ENCODE measurements at places on chromosomes 6 and 20.

- DNase-seq, result no peak
Measured at GRCh38 chr6:122648726-122649125, 38.5 kb downstream of the PKIB start.

GRCh38 chr6:88704980-88705379, 258.4 kb downstream of the RNGTT start:
- DNase-seq, result no peak

DNA sequence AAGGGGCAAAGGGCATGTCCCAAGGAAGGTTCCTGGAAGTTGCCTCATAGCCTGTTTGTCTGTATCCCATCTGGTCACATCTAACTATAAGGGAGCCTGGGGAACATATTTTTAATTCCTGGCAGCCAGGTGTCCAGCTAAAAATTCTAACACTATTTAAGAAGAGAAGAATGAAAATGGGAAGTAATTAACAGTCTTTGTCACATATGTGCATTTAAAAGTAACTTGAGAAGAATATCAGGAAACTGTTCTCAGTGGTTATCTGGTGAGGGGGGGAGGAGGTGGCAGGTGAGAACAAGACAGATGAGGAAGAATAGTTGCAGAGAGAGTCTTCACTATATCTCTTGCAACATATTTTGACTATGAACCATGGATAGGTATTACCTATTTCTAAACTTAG, 75.5 kb upstream of the ELOVL5 start:
- no peak for DNase-seq

- no peak for DNase-seq
Measured at GRCh38 chr6:34657307-34657978, 39.1 kb downstream of the ILRUN start.

GRCh38 chr6:53790886-53791285, 3.9 kb upstream of the LRRC1 start:
- DNase-seq, result no peak

GRCh38 chr20:3539311-3540107, 68.7 kb downstream of the ATRN start:
- no peak for DNase-seq

- no peak for DNase-seq
Measured at GRCh38 chr6:117397536-117398227, 28.1 kb downstream of the ROS1 start.

GRCh38 chr6:123962508-123962907, 158.8 kb downstream of the NKAIN2 start:
- no peak for DNase-seq

DNA sequence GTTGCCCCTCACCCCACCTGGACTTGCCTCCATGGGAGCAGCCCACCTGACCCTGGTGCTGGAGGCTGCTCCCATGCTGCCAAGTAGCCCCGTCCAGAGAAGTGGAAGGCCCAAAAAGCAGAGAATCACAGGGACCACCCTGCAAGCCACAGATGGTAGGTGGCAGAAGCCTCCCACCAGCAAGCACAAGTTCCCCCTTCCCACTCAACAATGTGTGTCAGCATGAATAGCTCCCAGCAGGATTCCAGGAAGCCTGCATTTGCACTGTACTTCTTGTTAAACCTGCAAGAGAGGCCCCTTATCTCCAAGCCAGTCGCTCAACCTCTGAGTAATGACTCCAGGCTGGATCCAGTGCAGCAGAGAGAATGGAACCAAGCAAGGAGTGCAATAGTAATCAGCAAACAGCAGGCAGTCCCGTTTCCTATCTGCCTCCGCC, 180.8 kb upstream of the CST7 start:
- no peak for DNase-seq

- DNase-seq, result no peak
Measured at GRCh38 chr6:159875194-159875593, 15.6 kb upstream of the MAS1 start.

DNA sequence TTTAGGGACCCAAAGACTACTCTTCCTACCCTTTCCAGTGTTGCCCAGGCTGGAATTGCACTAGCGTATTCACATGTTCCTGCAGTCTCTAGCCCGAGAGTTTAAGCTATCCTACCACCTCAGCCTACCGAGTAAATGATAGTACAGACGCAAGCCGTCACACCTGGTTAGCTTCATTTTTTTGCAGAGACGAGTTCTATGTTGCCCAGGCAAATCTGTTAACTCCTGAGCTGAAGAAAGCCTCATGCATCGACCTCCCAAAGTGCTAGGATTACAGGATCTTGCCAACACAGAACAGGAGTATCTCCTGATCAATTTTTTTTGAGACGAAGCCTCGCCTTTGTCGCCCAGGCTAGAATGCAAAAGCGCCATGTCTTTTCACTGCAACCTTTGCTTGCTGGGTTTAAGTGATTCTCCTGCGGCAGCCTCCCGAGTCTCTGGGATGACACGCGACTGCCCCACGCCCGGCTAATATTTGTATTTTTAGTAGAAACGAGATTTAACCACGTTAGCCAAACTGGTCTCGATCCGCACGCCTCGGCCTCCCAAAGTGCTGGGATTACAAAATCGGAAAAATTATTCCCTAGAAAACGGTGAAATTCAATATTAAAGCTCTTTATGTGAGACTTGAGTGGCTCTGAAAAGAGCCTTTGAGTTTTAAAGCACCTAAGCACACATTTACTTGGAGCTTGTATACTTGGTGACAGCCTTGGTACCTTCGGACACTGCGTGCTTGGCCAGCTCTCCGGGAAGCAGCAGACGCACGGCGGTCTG, 128.5 kb downstream of the HFE start:
- DNase-seq, result no peak

GRCh38 chr6:46263707-46264086, 92.9 kb upstream of the ENPP5 start:
- DNase-seq, result no peak

GRCh38 chr6:87743454-87743853, 41.4 kb upstream of the AKIRIN2 start:
- DNase-seq, result no peak

GRCh38 chr6:76043690-76044089, 28.8 kb downstream of the IMPG1 start:
- no peak for DNase-seq

DNA sequence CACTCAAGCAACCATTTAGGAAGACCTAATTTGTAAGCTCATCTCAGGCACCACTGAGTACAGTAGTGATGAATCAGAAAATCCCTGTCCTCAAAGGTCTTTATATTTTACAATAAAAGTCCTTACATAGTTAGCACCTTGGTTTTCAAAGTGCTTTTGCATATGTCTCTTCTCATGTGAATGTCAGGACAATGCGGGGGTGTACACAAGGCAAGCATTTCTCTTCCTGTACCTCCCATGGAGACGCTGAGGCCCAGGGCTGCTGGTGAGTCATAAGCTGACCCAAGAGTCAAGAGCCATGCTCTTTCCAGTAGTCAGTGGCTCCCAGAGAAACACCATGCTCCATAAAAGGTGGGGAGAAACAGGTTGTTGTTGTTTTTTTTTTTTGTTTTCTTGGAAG, 174.0 kb downstream of the GJA10 start:
- DNase-seq, result no peak

DNA sequence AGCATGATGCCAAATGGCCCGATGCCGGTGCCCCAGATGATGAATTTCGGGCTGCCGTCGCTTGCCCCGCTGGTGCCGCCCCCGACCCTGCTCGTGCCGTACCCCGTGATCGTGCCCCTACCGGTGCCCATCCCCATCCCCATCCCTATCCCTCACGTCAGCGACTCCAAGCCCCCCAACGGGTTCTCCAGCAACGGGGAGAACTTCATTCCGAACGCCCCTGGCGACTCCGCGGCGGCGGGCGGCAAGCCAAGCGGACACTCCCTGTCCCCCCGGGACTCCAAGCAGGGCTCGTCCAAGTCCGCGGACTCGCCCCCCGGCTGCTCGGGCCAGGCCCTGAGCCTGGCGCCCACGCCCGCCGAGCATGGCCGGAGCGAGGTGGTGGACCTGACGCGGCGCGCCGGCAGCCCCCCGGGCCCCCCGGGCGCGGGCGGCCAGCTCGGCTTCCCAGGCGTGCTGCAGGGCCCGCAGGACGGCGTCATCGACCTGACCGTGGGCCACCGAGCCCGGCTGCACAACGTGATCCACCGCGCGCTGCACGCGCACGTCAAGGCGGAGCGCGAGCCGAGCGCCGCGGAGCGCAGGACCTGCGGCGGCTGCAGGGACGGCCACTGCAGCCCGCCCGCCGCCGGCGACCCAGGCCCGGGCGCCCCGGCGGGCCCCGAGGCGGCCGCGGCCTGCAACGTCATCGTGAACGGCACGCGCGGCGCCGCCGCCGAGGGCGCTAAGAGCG, 144.6 kb downstream of the SOBP start:
- DNase-seq, result no peak

GRCh38 chr20:16952965-16953364, 204.8 kb downstream of the OTOR start:
- DNase-seq, result no peak

GRCh38 chr20:49766979-49767521, 45.6 kb upstream of the SLC9A8 start:
- no peak for DNase-seq

DNA sequence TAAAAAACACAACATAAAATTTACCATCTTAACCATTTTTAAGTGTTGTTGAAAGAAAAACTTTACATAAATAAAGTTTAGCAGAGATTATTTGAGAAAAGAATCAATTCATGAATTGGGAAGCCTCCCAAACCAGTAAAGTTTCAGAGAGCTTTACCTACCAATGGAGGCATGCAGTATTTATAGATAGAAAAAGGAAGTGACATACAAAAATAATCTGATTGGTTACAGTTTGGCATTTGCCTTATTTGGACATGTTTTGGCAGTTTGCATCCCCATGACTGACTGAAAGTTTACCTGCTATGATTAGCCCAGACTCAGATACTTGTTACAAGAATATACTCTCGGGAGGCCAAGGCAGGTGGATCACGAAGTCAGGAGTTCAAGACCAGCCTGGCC, 3.7 kb upstream of the CMTR1 start:
- no peak for DNase-seq

GRCh38 chr6:34243901-34244884, 4.6 kb downstream of the SMIM29 start:
- DNase-seq, result no peak

DNA sequence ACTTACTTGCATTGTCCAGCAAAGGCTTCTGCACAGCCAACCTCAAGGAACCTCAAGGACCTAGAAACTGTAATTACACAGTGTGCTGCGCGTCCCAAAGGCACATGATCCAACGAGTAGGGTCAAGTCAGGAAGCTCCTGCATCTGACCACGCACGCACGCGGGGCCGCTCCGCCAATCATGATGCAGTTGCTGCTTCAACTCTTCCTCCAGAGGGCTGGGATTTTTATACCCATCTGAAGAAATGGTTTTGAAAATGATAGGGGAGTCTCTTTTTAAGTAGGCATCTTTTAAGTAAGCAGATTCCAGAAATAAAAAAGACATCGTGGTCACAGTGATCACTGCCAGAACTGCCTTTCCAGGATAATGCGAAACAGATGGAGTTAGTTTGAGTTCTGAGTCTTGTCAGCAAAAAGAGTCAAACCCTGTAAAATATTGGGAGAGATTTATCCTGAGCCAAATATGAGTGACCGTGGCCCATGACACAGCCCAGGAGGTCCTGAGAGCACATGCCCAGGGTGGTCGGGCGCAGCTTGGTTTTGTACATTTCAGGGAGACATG, 34.0 kb downstream of the KIF25 start:
- DNase-seq, result no peak

GRCh38 chr6:158206740-158207421, 38.7 kb downstream of the GTF2H5 start:
- no peak for DNase-seq

- no peak for DNase-seq
Measured at GRCh38 chr20:45088247-45088646, 12.7 kb downstream of the KCNS1 start.

- DNase-seq, result no peak
Measured at GRCh38 chr6:165822501-165822900, 159.5 kb upstream of the PDE10A start.

DNA sequence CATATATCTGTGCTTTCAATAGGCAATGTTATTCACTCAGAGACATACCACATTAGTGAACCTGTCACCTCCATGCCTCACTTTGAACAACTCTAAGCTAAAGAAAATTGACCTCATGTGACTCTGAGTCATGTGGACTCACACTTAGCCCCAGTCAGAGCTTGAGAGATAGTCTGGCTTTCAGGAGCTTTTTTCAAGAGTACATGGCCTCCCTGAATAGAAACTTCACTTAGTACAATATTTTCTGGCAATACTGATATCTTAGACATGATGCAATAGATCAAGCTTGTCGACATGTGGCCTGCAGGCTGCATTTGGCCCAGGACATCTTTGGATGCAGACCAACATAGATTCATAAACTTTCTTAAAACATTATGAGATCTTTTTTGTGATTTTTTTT, 8.5 kb downstream of the SPTLC3 start:
- no peak for DNase-seq

- DNase-seq, result no peak
Measured at GRCh38 chr6:106927531-106928398, 46.8 kb downstream of the CD24 start.

GRCh38 chr6:11353921-11354389, 121.5 kb upstream of the NEDD9 start:
- peak; percentile 17 for DNase-seq

GRCh38 chr6:133811557-133811956, 77.4 kb upstream of the TCF21 start:
- no peak for DNase-seq

GRCh38 chr6:165008971-165009370, 300.4 kb downstream of the C6orf118 start:
- DNase-seq, result no peak

DNA sequence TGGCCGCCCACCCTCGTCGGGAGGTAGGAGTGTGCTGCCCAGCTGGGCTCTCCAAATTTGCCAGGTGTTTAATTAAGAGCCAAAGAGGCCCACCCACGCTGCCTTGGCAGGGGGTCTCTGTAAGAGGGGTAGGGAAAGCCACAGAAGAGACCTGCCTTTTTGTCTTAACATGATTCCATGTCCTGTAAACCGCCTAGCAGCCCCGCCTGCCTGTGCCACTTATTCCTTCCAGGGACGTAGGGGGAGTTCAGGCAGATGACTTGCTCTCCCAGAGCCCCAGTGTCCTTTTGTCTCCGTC, 2.1 kb downstream of the FAM210B start:
- DNase-seq, result no peak

- DNase-seq, result no peak
Measured at GRCh38 chr6:65728879-65729479, 22.0 kb upstream of the EYS start.

DNA sequence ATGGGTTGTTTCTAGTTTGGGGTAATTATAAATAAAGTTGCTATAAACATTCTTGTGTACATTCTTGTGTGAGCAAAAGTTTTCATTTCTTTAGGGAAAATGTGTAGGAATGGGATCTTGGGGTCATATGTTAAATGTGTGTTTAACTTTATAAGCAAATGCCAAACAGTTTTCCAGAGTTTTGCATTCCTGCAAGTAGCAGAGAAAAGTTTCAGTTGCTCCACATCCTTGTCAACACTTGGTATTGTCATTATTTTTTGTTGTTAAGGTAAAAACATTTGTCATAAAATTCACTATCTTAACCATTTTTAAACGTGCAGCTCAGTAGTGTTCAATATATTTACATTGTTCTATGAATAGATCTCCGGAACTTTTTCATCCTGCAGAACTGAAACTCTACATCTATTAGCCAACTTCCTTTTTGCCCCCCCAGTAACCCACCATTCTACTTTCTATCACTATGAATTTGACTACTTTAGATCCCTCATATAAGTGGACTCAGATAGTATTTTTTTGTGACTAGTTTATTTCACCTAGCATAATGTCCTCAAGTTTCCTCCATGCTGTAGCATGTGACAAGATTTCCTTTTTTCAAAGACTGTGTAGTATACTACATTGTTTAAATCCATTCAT, 48.4 kb downstream of the PHACTR2 start:
- DNase-seq, result no peak

- no peak for DNase-seq
Measured at GRCh38 chr6:104855507-104855906, 4.2 kb downstream of the HACE1 start.

All from activated gamma-delta T cell treated with Interleukin-2 at 50 U/mL for 16 hours (primary cell).